Activated CD4-positive, alpha-beta T cell treated with anti-CD3 and anti-CD28 coated beads for 24 hours (primary cell): ENCODE measurements at places on chromosomes 2 and 18.

- no peak for DNase-seq
Measured at GRCh38 chr2:59297816-59298215, 1056.7 kb upstream of the FANCL start.

- DNase-seq: no peak
Measured at GRCh38 chr2:150538651-150539201, 51.3 kb upstream of the RND3 start.

GRCh38 chr2:127052771-127053691, 53.9 kb downstream of the BIN1 start:
- DNase-seq: no peak

- no peak for DNase-seq
Measured at GRCh38 chr2:191533693-191534180, 144.2 kb upstream of the NABP1 start.

GRCh38 chr18:49788327-49788898, 24.9 kb downstream of the ACAA2 start:
- no peak for DNase-seq

- no peak for DNase-seq
Measured at GRCh38 chr2:159559034-159559433, 57.3 kb downstream of the BAZ2B start.

GRCh38 chr2:99414566-99414965, 75.3 kb downstream of the REV1 start:
- DNase-seq: no peak
